ENCODE measurements at places on chromosomes 12 and 14.

- no peak for ATAC-seq
These were observed 159.9 kb upstream of the PARP11 start for GRCh38 chr12:4032924-4033615.

- ATAC-seq: no peak
These were observed 31.9 kb downstream of the BMP4 start for GRCh38 chr14:53924753-53925152.

DNA sequence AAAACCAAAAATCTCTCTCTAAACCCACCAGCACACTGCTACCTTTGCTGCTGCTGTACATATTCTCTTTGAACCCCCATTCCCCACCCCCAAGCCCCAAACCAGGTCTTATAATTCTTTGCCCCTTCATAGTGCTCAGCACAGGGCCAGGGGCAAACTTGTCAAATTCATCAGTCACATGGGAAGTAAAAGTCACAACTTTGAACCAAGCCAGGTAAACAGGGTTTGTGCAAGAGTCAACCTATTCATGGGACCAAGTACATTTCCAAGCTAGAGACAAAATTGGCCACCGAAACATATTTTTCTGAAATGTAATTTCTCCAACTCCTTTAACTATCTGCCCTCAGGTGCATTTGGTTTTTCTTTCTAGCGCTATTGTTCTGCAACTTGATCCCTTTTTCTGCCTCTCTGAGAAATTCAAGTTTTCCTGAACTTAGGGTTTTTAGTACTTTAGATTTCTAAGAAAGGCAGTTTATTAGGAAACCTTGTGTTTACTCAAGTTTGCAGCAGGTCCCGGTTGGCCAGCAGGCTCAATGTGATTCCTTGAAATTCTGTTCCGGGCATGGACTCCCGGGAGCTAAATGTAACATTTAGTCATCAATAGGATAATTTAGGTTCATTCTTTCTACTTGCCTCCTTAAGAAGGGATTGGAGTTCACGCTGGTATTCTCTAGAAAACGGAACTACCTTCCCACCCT lies 230.5 kb downstream of the EFCAB11 start:
- ATAC-seq: no peak

GRCh38 chr14:74647061-74647677 lies 35.1 kb upstream of the LTBP2 start:
- no peak for ATAC-seq

GRCh38 chr12:39626033-39626814 lies 6.6 kb upstream of the ABCD2 start:
- ATAC-seq: no peak

DNA sequence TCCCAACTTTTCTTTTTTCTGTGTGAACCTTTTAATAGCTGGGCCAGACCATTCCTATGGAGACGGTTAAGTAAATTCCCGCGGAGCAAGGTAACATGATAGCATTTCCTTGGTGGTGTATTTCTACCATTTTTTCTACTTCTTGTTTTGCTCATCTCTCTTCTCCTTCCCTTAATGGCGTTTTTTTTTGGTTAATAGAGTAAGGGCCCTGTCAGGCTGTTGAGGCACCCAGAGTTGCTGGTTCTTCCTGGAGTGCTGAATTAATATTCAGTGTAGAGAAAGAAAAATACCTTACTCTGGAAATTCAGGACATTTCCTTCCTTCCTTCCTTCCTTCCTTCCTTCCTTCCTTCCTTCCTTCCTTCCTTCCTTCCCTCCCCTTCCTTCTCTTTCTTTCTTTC lies 137.6 kb downstream of the KTN1 start:
- ATAC-seq: no peak

GRCh38 chr14:43525658-43526057 lies 981.4 kb downstream of the FSCB start:
- no peak for ATAC-seq

- ATAC-seq: peak; percentile 62
These were observed 261.6 kb downstream of the DACT1 start for GRCh38 chr14:58899317-58899713.

DNA sequence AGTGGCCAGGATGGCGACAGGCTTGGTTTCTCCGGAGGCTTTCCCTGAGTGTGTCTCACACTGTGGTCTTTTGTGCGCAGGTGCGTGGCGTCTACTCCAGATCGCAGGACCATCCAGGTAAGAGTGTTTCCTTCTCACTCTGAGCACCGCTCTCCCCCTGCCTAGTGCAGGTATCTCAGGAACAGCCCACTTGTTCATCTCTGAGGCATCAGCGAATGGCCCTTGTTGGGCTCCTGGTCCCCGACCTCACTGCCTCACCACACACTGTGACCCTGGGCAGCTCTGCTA lies 781 bp downstream of the ADGRD1 start:
- no peak for ATAC-seq

DNA sequence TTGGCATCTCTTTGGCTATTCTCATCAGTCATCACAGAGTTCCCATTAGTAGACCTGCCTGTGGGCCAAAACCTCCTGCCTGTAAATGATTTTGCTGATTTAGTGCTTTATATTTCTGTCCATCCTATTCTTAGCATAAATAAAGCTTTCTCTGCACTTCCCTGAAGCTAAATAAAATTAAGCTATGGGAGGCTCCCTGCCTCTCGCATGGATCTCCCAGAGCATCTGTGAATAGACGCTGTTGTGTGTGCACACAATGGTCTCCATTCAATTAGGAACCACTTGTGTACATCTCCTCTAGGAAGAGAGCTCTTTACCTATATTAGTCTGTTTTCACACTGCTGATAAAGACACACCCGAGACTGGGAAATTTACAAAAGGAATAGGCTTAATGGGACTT lies 80.4 kb downstream of the PPFIBP1 start:
- no peak for ATAC-seq

- no peak for ATAC-seq
These were observed 63.6 kb downstream of the TMEM30B start for GRCh38 chr14:61217516-61217915.

DNA sequence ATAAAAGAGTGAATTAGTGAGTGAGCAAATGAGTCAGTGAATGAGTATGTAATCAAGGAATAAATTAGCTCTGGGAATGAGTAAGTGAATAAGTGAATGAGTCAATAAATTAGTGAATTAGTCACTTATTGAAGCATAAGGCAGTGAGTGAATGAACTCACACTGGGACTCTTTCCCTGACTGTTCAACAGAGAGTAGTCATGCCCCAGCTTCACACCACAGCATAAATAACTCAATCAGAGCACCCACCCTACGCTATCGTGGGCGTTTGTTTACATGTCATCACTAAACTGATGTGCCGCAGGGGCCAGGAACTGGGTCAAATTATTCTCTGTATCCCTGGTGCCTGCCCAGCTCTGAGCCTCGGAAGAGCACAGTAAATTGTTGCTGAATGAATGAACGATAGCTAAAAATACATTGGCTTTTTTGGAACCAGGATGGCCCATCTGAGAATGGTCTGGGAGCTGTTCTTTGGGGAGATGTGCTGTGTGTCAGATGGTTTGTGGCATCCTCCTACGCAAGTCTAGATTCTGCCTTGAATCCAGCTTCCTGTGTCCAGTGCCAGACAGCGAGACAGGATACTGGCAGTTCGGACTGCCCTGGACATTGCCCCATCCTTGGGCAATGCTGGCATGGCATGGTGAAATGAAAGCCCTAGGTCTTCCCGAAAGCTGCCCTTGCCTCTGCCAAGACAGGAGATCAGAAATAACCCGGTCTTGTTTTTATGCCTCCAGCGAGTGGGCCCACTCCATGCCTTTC lies 98.0 kb upstream of the RTL1 start:
- no peak for ATAC-seq

DNA sequence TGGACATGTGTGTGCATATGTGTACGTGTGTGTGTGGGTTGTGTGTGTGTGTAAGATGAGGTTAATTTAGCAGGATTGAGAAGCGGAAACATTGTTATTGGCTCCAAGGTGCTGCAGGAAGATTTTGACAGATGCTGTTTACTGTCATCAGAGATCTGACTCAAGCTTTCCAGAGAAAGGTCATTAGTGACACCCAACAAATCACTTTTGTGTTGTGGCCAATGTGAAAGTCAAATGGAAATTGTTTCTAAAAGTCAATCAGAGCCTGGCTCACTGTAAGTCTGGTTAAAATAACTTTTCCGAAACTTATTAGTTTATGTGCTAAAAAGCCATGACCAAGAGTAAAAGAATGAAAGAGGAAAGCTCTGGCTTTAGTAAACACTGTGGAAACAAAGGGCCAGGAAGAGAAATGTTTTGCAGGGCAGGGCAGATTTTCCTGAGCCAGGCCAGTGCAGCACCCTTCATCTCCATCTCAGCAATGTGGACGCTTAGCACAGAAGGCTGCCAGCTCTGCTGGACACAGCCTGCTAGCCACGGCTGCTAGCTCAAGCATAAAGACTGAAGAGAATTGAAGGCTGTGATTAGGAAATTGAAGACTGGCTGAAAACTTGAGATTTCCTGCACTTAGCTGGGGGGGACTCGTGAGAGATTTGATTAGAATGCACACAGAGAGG lies 235.8 kb downstream of the NEDD1 start:
- no peak for ATAC-seq

GRCh38 chr12:83121897-83122622 lies 435.4 kb downstream of the TMTC2 start:
- no peak for ATAC-seq

GRCh38 chr12:14771651-14772137 lies 31.6 kb downstream of the WBP11 start:
- ATAC-seq: no peak

- no peak for ATAC-seq
These were observed 233.6 kb downstream of the KTN1 start for GRCh38 chr14:55813630-55814029.

GRCh38 chr14:102909462-102909861 lies 13.0 kb upstream of the AMN start:
- ATAC-seq: no peak

- ATAC-seq: peak; percentile 77
These were observed 349.0 kb downstream of the RAD51B start for GRCh38 chr14:68168460-68169109.

- ATAC-seq: no peak
These were observed 7.1 kb downstream of the MAP3K12 start for GRCh38 chr12:53492188-53492587.

GRCh38 chr12:93682846-93683261 lies 5.7 kb downstream of the CRADD start:
- ATAC-seq: peak; percentile 46

DNA sequence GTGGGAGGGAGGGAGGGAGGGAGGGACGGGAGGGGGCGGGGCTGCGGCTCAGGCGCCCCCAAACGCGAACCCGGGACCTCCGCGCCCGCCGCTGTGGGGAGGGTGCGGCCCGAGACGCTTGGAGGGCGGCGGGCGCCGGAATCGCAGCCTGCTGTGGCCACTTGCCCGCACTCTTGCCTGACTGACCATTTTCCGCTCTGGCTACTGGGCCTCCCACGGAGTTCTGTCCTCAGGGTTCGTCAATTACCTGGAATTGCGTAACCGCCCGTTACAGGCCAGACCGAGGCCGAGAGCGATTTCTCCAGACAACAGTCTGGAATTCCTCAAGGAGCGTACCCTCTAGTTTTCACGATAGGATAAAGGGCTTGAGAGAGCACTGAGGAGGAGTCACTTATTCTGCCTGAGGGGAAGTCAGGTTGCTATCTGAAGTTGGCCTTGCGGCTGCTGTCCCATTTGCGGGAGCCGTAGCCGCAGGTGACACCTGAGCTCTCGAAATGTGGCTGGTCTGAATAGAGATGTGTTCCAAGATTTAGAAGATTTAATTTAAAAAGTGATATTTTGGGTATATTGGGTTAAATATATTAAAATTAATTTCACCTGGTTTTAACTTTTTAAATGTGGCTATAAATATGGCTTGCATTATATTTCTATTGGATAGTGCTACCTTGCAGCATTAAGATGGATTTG lies 446 bp upstream of the ZNF641 start:
- ATAC-seq: peak; percentile 85

- 0 out of 3 replicates have a peak, but pooled peaks have one; percentile 44 for ATAC-seq
These were observed 92.2 kb upstream of the ATF7IP start for GRCh38 chr12:14272956-14273912.

DNA sequence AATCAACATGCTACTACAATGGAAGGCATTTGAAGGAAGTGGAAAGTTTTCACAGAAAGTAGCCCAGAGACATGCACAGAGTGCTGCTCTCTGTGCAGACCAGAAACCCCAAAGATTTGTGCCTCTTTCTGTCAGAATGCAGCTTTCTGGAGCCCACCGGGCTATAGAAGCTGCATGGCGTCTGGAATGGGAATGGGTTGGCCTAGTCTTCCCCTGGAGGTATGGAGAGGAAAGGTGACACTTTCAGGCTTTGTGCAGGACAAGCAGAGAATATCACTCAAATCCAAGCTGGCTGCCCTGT lies 21.3 kb upstream of the ZFP36L1 start:
- ATAC-seq: no peak

GRCh38 chr12:43973993-43974392 lies 138.1 kb downstream of the TMEM117 start:
- no peak for ATAC-seq

DNA sequence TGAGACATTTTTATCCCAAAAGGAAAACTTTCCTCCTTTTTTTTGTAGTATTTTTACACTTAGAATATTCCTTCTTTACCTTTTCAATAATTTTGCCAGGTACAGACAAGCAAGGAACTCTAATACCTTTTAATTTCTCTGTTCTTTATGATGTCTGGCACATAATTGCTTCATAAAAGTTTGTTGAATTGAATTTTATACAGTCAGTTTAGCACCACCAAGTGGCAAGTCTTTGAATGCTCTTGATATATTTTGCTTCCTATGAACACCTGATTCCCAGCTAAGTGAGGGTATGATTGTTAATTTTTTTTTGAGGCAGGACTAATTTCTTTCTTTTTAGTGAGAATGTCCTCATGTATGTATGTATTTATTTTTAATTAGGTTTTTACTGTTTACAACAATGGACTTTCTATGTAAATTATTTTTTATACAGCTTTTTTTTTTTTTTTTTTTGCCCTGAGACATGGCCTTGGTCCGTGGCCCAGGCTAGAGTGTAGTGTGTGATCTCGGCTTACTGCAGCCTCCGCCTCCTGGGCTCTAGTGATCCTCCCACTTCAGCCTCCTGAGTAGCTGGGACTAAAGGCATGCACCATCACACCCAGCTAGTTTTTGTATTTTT lies 6.9 kb downstream of the TBC1D15 start:
- peak; percentile 57 for ATAC-seq

- no peak for ATAC-seq
These were observed 136.8 kb upstream of the PTPRB start for GRCh38 chr12:70774055-70774454.

DNA sequence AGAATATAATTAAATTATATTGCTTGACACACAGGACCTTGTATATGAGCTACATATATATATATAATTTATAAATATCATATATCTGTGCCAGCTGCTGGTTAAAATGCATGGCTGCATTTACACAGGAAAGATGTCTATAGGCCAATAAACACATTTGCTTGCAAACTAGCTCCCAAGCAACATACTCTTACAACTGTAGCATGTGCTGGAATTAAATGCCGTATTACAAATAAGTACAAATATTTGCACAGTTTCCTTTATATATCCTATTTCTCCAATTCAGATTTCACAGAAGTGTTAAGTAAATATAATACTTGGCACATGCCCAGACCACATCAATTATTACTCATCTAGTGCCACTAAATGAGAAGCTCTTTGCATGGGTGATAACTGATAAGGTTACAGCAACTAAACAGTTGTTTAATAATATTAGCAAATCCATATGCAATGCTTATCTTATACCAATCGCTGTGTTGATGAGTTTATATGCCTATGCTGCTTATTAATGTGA lies 66.7 kb upstream of the E2F7 start:
- ATAC-seq: no peak
